Left renal cortex interstitium (tissue), 4 donors: ENCODE measurements at places on chromosomes 7 and 10. TPM values are rescaled to one million over a fixed set of nuclear protein-coding genes. Genes with fewer than 3 reads are reported as not detected.

DNA sequence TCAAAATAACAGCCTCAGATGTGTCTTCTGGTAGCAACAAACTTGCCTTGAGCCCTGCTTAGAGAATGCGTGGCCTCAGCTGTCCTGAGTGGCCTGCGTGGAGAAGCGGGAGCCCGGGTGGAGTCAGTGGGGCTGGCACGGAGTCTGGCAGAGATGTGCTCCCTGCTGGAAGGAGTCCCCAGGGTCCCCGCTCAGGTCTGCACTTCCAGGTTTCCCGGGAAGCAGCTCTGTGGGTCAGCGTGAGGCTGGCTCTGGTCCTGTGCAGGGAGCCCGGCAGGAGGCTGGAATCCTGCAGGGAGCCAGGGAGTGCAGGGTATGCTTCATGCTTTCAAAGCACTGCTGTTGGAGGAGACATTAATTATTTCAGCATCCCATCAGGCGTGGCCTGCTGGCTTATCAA, 10.1 kb downstream of the CPSF4 start:
- no peak for DNase-seq

- DNase-seq = no peak
These were observed 22.4 kb downstream of the GBF1 start for GRCh38 chr10:102267748-102268147.

- no peak for DNase-seq
These were observed 284.3 kb downstream of the TCERG1L start for GRCh38 chr10:131027256-131027655.

Gene CH25H
- 0.21 TPM for polyA plus RNA-seq

DNA sequence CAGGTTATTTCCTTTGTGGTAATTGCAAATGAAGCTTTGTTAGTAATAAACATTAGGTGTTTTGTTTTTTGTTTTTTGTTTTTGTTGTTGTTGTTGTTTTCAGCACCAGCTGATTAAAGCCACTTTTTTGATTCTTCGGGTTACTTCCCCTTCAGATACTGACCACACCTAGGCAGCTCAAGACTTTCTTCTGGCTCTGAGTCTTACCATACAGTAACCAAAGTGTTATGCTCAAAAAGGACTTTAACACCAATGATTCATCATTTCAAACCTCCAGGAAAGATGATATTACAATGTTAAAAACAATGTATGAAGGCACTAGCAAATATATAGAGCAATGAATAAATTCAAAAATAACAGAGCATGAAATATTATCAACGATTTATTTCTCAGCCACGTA, 265.2 kb upstream of the SP8 start:
- DNase-seq = no peak

Gene C10orf105
- 0.16 TPM for polyA plus RNA-seq

DNA sequence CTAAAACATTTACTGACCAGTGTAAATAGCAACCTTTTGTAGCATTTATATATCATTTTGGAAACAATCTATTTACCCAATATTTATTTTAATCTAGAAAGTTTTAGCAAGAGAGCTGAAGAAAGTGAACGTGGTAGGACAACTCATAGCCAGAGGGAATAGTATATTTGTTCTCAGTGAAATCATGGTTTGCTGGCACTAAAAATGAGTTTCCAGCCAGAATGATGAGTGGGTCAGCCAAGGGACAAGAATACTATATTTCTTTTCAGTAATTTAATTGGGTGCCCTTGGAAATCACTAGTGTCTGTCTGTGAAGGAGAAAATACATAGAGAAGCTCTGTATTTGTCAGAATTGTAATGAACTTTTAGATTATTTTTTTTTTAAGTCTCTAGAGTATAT, 74.9 kb downstream of the MINPP1 start:
- no peak for DNase-seq

Gene PPP1R3C
- 40.4 TPM for polyA plus RNA-seq

Gene GATA3
- 82.9 TPM for polyA plus RNA-seq

DNA sequence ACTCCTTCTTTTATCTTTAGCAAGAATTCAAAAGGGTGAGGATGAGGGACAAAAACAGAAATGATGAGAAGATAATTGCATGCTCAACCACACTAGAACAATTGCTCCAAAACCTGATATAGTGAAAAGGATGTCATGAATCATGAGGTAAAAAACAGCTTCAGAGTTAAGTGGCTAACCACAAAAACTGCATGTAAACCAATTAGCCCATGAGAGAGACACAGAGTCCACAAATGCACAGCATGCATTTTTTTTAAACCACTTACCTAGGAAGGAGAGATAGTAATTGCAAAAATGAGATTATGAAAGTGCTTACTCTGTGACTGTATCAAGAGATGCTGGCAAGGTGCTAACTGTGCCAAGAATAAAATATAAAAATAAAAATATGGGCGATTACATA, 132.9 kb downstream of the MBL2 start:
- no peak for DNase-seq

Gene NXPH1
- polyA plus RNA-seq = 0.28 TPM

DNA sequence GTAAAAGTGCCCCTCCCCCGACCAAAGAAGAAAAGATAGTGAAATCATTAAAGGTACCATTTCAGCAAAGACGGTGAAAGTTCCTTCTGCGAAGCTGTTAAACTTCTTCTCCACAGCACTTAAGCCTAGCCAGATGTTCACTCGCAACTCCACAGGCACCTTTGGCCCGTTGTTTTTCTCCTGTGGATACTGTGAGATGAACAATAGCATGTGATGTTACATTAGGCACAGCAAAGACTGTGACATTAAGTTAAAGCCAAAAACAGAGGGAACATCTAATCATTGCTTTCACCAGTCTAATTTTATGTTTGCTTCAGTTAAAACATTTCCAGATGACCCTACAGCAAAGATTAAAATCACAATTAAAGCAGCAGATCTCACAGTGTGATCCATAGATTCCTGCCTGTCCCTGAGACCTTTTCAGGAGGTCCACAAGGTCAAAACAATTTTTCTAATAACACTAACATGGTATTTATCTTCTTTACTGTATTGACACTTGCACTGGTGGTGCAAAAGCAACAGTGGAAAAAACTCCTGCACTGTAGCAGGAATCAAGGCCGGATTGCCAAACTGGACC, 112.5 kb downstream of the MYOF start:
- no peak for DNase-seq

DNA sequence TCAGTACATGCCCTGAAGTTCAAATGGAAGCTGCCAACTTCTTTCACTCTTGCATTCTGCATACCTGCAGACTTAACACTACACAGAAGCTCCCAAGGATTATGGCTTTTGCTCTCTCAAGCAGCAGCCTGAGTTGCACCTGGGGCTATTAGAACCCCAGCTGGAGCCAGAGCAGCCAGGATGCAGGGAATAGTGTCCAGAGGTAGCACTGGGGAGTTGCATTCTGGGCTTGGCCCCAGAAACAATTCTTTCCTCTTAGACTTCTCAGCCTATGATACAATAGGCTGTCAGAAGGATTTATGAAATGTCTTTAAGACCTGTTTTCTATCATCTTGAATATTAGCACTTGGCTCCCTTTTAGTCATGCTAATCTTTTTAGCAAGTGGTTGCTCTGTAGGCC, 886.7 kb upstream of the GHITM start:
- DNase-seq = no peak

- DNase-seq = no peak
These were observed 141.7 kb downstream of the KAT6B start for GRCh38 chr10:74967911-74968666.

Gene HSPA12A
- 50.5 TPM for polyA plus RNA-seq

DNA sequence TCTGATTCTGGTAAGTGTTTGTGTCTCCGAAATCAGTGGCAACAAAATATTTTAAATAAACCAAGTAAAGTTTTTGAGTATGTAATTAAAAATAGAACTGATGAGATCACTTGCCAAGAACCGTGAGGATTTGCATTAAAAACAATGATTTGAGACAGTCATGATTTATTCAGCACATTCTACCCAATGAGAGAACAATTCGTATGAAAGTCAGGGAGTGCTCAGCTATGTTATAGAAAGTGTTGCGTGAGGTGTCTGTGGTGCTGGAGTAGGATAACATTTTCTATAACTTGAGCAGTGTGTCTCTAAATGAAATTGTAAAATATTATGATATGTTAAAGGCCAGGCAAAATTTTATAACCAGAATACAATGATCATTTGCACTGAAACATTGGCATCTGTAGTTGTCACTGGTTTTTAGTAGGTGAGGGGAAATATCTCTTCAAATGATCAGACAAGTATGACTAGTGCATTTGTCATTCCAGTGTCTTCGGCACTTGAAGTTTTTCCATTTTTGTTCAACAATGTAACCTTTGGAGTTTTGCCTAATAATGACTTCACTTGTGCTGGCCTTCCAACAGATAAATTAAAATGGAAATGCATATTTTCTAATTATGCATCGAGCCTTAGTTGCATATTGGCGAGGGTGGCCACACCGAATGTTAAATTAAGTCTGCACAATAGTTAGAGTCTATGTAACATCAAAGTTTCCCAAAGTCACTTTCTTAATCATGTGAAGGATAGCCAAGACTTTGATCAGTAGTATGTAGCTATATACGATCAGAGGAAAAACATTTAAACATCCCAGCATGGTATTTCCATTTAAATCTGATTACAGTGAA, 335.9 kb downstream of the GFRA1 start:
- no peak for DNase-seq

Gene PLAC9
- 34.7 TPM for polyA plus RNA-seq

DNA sequence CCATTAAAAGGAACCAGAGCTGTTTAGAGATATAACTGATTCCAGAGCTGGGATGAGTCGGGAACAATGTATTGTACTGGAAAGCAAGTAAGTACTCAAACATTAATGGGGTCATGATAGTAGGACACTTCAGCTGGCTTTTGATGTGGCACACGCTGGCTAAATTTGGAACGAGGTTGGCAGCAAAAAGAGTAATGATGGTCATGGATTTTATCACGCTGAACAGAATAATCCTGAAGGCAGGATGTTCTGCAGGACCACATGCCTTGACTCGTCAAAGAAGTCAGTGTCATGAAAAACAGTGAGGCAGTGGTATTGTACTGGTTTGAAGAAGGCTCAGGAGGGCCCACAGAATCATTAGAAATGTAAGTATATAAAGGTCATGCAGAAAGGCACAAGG, 220.3 kb downstream of the SNX13 start:
- DNase-seq = no peak

DNA sequence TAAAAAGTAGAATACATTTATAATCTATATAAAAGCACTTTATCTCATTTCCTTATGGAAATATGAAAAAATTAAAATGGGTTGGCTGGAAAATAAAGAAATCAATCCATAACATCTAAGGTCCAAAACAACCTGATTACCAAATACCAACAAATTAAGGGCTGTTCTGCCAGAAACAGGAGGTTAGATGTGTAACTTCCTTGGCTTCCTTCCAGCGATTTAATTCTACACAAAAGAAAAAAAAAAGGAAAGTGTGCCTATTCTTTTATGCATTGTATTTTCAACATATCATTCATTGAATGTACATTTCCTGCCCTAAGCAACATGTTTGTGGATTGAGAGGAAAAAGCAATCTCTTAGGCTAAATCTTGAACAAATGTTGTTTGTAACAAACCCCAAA, 36.2 kb upstream of the USP6NL start:
- DNase-seq = no peak

DNA sequence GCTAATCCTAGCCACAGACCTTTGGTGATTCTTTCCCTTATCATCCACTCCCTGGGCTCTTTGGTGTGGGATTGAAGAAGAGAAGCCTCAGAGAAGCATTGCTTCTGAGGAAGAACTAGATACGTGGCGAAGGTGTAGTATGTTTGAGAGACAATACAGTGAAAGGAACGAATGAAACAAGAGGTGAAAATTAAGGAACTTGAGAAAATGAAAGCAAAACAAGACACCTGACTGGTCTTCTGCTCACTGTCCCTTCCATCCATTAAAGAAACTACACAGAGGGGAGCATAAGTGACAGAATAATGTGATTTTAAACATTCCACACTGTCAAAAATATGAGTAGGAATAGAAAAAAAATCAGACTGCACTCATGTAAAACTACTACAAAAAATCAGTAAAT, 219.6 kb upstream of the NPSR1 start:
- no peak for DNase-seq

Gene ZNF487
- polyA plus RNA-seq = 11.9 TPM

DNA sequence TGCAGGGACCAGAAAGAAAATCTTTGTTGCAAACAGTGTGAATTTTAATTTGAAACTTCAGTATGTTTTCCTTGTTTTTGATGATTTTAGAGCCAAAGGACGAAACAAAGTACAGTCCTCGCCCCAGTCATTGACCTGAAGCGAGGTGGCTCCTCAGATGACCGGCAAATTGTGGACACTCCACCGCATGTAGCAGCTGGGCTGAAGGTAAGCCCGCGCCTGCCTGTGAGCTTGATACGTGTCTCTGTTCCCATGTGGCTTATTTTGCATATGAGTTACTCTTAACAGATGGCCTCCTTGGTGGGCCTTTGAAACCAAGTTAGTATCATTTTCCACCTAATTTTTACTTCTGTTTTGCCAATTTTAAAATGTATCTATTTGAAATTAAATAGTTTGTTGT, 12.3 kb downstream of the RBM17 start:
- no peak for DNase-seq

Gene MYH16
- polyA plus RNA-seq = 0.33 TPM

- DNase-seq = no peak
These were observed 4.4 kb downstream of the UBE2H start for GRCh38 chr7:129948338-129948737.

DNA sequence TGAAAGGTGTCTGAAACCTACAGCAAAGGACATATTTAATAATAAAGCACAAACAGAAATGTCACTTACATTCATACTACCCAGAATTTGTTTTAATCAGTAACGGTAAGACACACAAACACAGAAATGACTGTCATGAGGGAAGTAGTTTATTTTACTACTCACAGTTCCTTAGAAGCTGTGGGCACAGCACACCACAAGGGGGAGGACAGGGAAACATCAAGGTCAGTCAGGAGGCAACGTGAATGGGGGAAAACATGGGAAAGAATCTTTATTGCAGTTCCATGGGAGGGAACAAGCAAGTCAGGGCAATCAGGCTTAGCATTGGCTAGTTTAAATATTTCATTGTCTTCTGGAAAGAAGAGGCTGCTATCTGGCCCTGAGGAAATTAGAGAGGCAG, 123.8 kb upstream of the PDSS1 start:
- no peak for DNase-seq

DNA sequence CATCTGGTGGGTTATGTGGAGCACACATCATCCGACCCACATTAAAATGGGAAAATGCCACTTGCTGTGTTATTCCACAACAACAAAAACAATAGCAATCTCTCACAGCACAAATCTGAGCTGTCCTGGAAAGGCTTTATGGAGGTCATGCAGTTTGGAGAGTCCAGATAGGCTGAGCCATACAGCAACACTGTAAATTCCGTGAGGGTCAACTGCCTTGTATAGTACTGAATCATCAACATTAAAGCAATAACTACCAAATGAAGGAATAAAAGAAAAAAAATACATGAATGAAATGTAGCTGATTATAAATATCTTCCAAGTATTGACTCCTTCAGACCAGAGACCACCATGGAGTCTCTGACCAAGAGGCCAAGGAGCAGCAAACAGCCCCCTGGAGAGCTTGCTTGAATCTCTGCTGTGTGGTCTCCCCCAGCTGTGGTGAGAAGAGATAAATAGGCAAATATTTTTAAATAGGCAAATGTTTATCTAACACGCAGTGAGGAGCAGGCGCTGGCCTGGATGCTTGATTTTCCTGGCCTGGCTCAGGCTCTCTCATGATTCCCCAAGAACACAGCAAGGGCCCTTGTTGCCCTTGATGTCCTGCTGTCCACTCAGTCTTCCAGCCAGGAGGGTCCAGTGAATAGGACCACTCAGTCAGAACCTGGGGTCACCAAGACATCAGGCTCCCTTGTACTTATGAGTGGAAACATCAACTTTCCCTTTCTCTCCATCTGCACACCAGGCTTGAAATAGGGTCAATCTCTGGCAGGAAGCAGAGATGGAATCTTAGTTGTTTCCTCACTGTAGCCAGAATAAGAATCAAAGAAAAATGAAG, 1021.3 kb downstream of the XPNPEP1 start:
- DNase-seq = no peak
